Neural progenitor cell (in vitro differentiated cells): ENCODE measurements at places on chromosomes 2 and 18.

GRCh38 chr2:240560084-240560479, at the start of gene DUSP28:
Gene DUSP28 (plus strand): TSS chr2:240560357. CDS start chr2:240560685, 328 bp downstream.
- peak; percentile 87 for DNase-seq

- DNase-seq: no peak
Measured at GRCh38 chr2:182593394-182593975, 122.6 kb upstream of the DNAJC10 start.

DNA sequence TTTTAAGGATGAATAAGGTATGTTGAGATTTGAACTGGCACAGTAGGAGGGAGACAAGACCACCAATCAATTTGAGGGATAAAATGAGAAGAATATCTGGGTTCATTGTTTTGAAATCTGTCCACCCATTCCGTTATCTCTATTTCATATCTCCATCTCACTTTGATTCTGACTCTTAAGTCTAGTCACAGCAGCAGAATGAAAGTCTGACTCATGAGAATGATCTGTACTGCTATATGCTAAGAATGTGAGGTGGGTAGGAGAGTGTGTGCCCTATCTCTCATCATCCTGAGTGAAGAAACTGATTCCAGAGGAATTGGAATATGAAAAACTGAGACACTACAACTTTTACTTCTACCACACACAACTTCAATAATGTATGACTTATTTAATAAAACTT, 1994.5 kb upstream of the PIK3C3 start:
- DNase-seq: no peak

DNA sequence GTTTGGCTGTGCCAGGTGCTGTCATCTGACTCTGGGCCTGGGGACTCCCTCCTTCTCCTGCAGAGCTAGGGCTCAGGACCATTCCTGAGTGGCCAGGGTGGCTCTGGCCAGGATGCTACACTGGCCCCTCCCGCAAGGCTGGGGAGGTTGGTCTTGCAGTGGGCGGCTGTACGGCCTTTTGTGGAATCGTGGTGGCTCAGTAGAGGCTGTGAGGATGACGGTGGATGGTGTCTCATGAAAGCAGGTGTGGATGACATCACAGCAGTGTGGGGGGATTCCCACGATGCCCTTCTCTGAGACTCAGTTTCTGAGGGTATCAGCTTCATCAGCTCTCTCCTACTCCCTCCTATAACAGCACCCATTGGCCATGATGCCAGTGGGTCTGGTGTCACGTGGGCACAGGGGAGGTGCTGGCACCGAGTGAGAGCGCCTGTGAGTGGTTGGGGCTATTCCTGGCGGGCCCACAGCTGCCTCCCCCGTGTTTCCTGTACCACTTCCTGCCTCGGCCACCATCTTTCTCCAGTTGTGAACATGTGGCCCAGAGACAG, 144.2 kb upstream of the HDAC4 start:
- no peak for DNase-seq

- DNase-seq: no peak
Measured at GRCh38 chr18:42296723-42297122, 341.7 kb downstream of the PIK3C3 start.

DNA sequence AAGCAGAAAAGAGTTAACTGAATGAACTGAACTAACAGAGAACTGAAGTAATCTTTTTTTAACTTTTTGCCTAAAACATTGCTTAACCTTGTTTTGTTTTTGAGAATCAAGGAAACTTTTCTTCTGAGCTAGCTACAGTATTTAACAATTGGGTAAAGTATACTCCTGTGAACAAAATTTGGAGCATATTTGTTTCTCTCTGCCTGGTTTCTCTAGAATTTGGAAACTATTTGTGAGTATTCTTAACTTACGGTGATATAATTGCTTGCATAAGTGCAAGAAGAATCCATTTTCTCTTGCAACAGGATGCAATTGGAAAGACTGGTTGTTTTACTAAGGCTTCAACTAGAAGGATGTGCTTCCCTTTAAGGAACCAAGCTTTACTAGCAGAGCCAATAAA, 65.9 kb upstream of the FAM98A start:
- no peak for DNase-seq

DNA sequence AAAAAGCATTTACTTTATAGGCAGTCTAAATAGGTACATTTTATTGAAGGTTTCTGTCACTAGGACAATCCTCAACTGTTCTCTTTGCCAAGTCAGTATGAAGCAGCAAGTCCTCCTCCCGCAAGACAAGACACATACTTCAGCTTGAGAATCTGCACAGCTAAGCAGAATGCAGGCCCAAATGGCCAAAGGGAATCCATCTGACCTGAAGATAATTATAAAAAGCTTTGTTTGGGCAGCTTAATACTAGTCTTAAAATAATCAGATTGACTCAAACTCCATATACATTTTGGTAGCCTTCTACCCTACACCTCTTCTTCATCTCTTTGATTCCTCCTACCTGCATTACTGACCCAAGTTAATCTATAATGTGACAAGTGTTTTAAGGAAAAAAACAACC, 1.8 kb downstream of the LANCL1 start:
- DNase-seq: no peak

DNA sequence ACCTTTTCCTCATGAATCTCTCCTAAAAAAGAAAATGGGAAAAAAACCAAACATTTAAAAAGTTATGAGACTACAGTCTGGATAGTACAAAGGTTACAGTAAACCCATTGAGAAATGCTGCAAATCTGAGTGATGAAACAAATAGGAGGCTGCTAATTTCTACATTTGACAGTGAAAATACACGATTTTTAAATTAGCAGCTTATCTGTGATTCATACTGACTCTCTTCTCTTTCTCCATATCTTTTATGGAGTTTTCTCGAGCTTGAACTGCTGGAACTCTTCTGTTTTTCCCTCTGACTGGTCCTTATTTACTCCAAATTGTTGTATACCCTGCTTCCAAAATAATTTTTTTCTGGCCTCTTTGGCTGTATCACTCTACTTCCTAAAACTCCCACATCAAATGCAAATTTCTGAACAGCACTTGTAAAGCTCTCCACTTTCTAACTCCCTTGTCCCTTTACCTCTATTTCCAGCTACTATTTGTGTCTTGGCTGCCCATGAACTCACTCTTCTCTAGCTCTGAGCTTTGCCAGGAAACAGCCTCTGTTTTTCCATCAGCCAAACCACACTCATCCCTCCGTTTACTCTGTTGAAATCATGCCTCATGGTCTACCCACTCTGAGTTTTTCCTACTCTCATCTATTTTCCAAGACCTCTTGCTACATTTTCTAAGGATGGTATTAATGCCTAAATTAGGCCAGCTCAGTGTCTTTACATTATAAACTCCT, 73.7 kb downstream of the RBMS1 start:
- DNase-seq: no peak
